COLO829 (cell line): ENCODE measurements at places on chromosomes 3 and 15.

DNA sequence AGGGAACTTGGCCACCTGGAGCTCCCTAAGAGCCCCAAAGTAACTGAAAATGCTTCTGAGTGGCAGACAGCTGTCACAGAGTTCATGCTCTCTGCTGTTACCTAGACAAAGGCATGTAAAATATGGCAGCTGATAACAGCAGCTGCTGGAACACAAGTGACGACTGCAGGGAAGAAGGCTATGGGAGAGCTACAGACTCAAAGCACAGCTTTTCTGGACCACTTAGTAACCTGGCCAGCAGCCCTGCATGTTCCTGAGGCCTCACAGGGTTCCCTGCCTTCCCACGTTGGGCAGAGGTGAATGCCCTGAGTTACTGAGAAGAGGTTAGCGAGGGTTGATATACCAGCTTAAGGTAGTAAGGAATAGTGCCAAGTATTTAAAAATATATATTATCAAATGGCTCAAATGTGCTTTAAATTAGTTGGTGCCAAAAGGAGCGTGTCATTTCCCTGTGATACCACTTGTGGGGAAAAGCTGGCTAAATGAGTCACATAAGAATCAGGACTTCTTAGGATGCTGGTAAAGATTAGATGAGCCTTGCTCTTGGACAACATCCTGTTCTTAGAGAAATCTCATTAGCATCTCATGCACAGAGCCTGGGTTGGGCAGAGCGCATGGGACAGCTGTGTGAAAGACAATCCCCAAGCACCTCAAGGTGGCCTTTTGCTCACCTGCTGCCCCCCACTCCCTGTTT, 76.4 kb upstream of the SCN5A start:
- no peak for DNase-seq

DNA sequence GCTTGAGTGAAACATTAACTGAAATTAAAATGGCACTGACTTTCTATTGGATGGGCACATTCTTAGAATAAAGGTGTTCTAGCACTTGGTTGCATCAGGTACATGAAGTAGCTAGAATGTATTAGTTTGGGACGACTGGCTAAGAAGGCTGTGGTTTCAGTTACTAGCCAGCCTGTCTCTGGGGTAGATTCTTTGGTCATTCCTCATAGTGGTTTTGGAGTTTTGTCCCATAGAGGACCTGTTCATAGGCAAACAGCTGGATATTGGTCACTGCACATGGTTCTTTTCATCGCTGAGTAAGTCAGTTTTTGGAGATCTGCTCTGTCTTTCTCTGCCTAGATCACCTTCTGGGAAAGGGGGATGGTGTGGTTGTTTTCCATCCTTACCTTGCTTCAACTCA, 55.3 kb downstream of the ADAMTSL3 start:
- no peak for DNase-seq

GRCh38 chr3:61008998-61009380, 242.3 kb downstream of the FHIT start:
- DNase-seq = no peak

- DNase-seq = no peak
These were observed 75.8 kb downstream of the CBLB start for GRCh38 chr3:105793040-105793439.

DNA sequence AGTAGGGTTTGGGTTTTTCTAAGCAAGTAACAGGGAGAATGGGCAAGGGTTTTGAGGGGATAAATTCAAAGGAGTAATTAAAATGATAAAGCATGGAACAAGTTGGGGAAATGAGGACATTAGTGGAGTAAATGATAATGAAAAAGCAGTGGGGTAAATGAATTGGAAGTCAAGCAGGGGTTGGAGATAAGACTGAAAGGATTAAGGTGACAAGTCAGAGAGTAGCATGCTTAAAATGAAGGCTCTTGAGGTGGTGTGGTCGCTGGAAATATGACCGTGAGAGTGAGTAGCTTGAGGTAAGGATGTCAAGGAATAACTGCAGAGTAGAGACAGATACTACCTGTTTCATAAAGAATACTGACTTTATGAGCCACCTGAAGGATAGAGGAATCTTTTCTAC, 408.5 kb downstream of the TBC1D5 start:
- no peak for DNase-seq

- no peak for DNase-seq
These were observed 66.8 kb upstream of the RASGRP1 start for GRCh38 chr15:38631119-38632075.

DNA sequence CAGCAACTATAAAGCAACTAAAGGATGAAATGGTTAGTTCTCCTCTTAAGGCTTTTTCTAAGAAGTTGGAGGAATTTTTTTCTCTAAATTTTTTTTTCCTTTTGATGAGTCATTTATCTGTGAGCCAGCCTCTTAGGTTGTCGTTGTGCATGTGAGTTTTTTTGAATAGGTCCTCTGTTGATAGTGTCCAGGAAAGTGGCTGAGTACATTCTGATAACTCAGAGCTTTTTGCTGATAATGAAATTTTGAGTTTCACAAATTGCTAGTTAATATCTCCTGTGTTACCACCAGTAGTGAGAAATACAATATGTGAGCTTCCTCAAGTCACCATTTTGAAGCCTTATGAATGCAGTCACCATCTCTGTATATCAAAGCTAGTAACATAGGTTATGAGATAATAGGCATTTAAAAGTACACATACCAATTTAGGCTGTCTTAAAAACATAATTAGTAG, 7.1 kb upstream of the LXN start:
- peak; percentile 83 for DNase-seq

DNA sequence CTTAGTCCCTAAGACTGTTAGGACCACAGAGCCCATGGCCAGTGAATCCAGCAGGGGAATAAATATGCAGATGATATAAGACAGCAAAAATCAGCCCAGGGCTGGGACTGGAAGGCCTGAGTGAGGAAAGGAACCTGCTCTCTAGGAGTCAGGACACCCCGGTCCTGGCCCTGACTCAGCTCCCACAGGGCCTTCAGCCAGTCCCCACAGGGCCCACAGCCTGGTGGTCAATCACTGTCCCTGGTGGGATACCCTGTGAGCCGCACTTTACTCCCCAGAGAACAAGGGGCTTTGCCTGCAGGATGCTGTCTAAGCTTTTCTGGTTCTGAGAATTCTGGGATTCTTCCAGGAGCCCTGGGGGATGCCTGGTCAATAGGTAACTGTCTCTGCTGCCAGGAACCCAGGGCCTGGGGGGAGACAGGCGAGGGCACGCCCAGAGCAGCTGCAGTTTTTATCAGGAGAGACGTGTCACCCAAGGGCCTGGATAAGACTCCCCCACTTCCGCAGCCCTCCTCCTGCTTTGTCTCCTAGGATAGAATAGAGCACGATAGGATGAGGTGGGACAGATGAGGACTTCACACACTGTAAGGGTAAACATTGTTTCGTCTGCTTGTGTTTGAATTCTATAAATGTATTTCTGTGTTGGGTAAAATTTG, 49.5 kb upstream of the MCF2L2 start:
- DNase-seq = no peak

DNA sequence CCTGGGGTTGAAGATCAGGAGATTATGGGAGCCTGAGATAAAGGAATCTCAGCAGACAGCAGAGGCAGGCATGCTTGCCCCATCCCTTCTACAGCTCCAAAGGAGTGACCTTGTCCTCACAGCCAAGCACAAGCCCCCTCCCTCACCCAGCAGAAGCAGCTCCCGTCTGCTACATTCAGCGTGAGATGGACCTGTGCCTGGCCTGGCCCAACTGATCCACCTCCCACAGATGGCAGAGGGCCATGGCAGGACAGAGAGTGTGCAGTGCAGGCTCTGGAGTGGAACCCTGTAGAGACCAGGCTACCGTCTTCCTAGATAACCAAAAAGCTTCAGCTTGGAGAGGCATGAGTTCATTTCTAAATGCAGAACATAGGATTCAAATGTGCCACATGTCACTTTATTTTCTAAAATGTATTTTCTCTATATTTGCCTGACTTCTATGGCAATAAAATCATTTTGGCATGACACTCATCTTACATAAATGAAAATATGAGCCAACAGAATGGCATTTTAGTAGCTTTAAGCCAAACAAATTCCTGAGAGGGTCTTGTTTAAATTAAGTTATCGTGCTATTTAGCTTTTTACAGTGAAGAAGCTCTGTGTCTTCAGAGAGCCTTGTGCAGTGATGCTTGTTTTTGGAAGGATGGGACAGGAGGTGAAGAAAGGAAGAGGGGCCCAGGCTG, 43.7 kb downstream of the SLC12A8 start:
- no peak for DNase-seq

GRCh38 chr15:78831229-78832207, 20.3 kb upstream of the ADAMTS7 start:
- DNase-seq = no peak

DNA sequence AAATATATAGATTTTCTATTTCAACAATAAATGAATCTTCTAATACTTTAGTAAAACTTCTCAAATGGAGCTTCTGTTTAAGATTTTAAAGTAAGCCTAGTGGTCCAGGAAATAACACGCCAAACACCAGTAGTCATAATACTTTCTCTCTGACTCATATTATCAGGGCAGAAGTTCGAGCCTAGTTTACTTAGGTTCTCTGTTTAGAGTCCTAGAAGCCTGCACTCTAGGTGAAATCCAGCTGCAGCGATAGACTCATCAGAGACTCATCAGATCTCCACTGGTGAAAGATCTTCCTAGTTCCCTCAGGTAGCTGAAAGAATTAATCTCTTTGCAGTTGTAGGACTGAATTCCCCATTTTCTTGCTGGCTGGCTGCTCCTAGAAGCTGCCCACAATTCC, 552.5 kb upstream of the ROBO2 start:
- DNase-seq = no peak

DNA sequence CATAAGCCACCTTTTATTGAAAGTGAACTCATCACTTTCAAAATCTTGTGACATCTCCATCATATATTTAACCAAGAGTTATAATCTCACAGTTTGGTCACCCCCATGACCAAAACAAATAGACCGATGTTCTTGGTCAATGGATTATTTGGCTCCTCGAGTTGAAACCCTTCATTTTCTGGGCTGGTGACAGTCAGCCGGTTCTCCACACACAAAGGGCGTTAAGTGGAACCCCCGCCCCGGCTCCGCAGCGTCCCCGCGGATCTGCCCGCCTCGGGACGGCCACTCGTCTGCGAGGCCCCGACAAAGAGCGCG, 772 bp downstream of the TSPAN3 start:
- no peak for DNase-seq

DNA sequence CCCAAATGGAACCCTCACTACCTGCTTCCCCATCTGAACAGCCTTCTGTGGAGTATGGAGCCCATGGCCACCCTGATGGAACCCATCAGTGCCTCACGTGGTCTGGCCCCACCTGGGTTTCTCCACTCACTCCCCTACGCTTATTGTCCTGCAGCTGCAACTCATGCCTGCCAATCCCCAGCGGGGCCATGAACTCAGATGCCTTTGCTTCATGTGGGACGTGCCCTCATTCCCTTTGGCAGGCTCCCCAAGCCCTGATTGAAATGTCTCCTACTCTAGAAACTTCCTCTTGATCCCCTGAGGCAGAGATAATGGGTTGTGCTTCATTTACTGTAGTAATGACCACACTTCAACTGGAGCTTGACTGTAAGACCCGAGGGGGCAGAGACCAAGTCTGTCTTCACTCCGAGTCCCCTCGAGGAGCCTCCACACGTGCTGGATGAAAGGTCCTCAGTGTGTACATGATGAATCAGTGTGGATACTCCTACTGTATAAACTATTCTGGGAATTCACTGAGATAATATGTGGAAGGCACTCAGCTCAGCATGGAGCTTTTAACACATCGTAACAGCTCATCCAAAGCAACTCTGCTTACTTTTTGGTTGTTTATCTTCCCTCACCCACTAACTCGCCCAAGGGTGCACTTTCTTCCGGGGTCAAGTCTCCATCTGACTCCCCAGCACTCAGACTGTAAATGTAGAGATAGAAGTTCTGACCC, 232.8 kb upstream of the BHLHE40 start:
- no peak for DNase-seq

GRCh38 chr15:92682741-92683510, 27.4 kb upstream of the FAM174B start:
- no peak for DNase-seq
